ENCODE measurements at places on chromosomes 2 and 18.

GRCh38 chr2:105919826-105920225, 175.1 kb downstream of the NCK2 start:
- no peak for DNase-seq

- DNase-seq, result no peak
Observed at GRCh38 chr2:201196003-201196402, 13.1 kb downstream of the CASP10 start.

DNA sequence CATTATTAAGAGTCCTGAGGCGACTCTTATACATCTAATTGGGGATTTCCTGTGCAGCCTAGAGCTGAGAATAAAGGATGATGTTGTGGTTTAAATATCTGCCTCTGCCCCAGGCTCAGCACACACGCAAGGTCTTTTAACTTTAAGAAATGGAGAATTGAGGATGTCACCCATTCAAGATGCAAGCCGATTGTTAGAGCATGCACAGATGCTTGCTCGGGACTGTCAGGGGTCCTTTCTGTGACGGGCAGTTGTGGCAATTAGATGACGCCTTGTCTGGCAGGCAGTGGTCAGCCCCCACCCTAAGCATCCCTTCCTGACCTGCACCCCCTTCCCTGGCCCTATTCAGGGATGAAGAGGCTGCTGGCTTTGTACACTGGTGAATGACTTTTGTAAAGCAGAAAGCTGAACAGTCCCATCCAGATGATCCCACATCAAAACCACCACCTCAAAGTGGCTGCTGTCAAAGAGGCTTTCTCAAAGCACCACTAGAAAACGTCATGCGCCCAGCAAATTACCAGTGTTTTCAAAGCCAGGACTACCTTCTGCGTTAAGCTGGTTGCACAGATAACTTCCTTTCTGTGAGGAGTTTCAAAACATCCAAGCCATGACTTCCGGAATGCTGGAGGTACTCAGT, 23.7 kb downstream of the FAM178B start:
- DNase-seq, result no peak

DNA sequence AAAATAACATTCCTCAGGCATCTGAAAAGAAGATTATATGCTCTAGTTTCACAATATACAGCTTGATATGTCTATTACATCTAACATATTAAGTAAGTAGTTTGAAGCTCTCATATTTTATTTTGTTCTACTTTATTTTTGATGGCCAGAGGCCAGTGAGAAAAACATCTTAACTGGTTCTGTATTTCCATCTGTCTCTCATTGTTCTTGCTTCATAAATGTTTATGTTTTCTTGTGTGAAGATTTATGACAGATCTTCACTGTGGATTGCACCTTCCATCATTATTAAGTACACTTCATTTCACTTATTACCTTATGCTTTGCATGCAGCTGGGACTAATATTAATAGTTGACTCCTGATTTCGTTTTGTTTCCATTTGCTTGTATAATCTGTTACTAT, 511.2 kb downstream of the TSN start:
- no peak for DNase-seq

- no peak for DNase-seq
Observed at GRCh38 chr2:111710085-111710484, 173.9 kb downstream of the ANAPC1 start.

- no peak for DNase-seq
Observed at GRCh38 chr2:10022041-10022421, 21.3 kb upstream of the KLF11 start.

DNA sequence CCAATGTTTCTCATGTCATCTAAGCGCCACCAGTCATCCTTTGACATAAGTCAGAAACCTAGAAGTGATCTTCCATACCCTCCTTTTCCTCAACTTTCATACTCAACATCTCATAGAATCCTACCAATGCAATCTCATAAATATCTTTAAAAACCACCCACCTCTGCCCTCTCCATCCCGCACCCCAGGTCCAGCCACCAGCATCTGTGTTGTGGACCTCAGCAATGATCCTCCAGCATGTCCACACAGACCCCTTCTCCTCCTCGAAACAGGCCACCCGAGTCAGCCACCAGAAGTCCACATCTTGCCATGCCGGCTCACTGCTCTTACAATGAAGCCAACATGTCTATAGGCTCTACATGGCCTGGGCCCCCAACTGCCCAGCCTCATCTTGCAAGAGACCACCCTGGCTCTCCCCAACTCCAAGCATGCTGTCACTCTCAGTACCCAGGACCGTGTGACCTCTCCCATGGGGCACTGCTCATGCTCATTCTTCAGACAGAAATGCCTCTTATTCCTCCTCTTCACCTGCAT, 636.7 kb upstream of the ID2 start:
- no peak for DNase-seq

- DNase-seq, result no peak
Observed at GRCh38 chr2:38668092-38668491, 2.2 kb downstream of the GALM start.

DNA sequence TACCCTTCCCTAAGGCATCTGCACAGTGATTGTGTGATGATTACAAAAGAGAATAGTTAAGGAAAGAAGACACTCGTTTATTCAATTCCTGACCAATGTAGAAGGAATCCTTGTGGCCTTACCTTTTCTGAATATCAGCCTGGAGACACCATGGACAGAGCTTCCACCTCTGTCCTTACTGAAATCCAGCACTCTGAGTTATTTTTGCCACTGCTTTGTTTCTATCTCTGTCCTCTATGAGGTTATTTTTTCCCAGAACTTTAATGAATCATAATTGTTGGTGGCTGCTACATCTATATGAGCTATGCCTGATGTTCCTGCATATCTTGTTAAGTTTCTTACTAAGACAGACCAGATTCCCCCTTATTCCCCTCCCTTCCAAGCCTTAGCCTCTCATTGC, 275.1 kb downstream of the SETBP1 start:
- DNase-seq, result no peak

GRCh38 chr2:218129458-218130135, 3.8 kb downstream of the CXCR2 start:
- DNase-seq, result no peak

- no peak for DNase-seq
Observed at GRCh38 chr18:46917803-46918600, 600 bp downstream of the KATNAL2 start.

- DNase-seq, result no peak
Observed at GRCh38 chr2:39587168-39587567, 78.5 kb upstream of the TMEM178A start.

GRCh38 chr2:123438251-123438650, 586.8 kb upstream of the CNTNAP5 start:
- DNase-seq, result no peak

DNA sequence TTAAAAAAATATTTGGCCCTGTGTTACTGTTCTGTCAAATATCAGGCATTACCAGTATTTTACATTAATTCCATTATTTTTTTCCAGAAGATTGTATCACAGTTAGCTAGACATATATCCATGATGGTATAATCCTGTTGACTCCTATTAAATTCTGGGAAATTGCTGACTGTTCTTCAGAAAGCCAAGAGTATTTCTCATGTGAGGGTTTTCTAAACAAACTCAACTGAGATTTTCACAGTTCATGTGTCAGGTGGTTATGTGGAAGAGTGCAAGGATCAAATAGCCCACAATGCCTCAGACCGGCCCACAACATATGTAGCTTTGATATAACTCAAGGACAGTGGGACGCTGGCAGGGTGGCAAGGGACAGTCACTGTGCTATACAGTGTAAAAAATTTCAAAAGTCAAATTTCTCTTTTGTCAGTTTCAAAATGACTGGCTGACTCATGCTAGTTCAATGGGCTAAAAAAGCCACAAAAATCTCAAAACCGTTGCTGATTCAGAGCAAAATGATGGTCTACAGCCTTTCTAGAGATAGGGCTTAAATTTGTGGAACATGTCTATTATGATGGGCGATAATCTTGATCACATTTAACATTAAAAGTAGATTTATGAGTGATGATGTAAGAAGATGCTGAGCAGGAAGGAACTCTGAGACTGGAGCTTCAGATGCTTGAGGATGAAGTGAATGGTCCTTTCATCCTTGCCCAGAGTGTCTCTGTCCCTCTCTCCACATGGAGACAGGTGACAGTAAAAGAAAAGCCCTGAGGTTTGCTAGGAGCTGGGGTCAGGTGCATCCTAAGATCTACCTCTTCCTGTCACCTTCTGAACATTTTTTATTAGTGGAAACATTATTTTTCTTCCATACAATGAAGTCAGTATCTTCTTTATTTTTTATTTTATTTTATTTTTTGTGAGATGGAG, 175.8 kb upstream of the PIEZO2 start:
- peak; percentile 57 for DNase-seq

DNA sequence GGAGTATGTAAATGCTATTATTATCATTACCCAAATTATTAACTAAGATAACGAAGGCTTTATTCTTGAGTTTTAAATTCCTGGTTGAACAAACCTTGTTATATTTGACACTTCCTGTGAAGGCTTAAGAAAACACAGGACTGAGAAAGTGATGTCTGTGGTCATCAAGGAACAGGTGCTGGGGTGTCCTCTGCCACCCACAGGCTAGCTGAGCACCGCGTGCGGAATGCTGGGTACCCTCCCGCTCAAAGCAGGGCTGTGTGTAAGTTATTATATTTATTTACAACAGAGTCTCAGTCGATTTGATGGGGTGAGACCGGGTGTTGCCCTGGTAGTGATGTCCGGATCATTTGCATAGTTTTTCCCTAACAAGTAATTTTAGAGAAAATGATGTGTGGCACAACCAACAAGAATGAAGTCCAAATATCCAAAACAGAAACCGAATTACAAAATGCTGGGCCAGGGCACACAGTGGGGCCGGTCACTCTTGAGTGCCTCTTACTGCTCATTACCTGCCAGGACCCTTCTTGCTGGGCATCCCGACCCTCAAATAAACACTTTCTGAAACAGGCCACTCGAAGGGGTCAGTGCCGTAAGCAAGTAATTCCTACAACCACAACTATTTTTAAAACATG, 49.2 kb downstream of the TMEM18 start:
- no peak for DNase-seq

DNA sequence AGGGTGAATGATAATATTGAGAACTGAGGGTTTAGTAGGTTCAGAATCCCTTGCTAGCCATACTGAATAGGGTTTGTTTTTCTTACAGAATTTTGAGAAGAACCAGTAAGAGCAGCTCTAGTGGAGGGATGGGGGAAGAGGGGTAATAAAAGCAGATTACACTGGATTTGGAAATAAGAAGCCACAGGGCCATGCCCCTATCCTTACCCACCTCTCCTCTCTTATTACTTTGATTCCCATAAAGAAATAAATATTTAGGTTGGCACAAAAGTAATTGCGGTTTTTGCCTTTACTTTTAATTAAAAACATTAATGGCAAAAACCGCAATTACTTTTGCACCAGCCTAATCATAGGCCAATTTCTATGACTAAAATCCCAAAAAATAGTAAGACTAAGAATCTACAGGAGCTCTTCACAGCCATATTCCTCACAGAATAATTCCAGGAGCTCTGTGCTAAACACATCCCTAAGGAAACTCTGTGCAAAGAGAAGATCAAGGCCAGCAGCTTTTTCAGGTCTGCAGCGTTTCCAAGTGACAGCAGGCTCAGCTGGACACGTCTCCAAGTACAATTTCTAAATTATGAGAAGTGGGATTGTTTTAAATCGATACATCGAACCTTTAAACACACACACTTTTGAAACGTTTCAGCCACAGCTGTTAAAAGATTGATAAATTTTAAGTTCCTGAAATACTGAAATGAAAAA, 58.4 kb upstream of the RTN4 start:
- no peak for DNase-seq

DNA sequence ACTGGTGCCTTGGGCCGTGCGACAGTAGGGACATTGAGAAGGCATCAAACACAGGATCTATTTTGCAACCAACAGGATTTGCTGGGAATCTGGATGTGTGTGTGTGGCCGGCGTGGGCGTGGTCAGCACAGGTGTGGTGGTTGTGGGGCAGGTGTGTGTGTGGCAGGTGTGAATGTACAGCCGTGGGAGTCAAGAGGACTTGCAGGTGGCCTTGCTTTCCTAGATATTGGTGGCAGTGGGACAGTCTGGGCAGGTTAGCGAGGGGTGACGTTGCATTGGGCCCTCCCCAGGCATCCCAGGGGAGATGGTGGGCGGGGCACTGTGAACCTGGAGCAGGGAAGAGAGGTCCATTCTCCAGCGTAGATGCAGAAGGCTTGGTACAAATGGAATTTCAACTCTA, 3.2 kb upstream of the LIMS2 start:
- no peak for DNase-seq

DNA sequence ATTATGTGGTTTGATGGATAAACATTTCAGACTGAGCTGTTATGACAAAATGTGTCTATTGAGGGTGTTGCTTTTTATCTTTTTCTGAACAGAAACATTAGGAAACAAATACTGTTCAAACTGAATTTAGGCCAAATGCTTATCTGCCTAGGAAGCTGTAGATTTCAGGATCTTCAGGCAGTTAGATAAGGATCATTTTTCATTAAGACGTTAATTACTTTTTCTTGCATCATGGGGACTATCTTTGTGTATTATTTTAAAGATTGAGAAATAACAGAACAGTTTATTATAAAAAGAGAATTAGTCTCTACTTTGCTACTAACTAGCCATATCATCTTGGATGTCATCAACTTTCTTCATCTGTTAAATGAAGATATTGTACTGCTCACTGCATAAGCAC, 107.5 kb downstream of the TTC27 start:
- no peak for DNase-seq

GRCh38 chr2:65514555-65515195, 82.3 kb upstream of the SPRED2 start:
- no peak for DNase-seq

GRCh38 chr2:40187054-40187453, 264.8 kb downstream of the SLC8A1 start:
- DNase-seq, result no peak

DNA sequence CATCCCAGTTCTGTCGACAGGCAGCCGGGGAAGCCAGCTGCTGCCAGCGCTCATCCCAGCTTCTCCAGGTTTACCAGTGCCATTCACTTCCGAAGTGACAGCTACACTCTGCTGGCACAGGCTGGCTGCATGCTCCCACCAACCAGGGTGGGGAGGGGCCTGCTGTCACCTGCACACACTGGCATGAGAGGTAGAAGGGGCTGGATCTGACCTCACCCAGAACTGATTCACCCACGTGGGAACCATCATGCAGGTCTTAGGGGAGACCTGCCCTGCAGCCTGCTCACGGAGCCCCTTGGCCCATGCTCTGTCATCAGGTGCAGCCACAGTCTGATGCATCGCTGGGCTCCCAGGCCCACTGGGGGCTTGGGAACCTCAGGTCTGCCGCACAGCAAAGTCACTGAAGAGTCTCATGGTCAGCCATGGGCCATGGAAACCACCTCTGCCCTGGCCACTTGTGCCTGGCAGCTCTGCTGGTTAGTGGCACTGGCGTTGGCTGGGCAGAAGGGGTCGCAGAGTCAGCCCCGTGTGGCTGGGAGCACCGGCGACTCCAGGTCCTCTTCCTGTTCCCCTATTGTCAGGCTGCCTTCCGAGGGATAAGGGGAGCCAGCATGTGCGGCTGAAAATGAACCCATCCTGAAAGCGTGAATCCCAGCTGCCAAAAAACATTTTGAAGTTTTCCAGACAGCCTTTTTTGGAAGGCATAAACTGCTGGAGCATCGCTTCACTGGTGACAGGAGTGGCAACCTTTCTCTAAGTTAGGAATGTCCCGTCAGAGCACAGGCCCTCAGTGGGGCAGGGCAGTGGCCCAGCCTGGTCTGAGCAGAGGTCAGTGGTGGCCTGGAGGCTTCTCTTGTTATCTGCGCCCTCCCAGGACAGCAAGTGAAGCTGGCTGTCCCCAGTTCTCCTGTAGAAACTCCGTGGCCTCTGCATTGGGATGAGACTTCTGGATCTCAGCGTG, 157.8 kb downstream of the SEPTIN10 start:
- no peak for DNase-seq
